CD4-positive, alpha-beta T cell treated with Interleukin-6 for 4 hours (primary cell): ENCODE measurements at places on chromosomes 6 and 20.

DNA sequence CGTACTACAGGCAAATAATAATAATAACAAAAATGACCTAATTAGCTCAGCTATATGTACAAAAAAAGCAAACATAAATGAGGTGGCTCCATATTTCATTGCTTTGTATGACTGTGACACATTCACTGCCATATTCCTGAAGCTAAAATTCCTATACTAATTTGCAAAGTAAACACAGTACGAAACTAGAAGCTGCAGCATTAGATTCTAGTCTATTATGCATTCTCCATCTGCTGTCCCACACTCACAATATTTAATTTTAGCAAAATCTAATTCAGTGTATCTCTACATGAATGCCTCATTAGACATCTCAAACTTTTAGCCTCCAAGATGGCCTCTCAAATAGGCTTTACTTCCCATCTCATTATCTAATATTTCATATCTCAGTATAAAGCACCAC lies 55.1 kb downstream of the ATG5 start:
- no peak for DNase-seq

- no peak for DNase-seq
Measured at GRCh38 chr6:17418281-17419188, 25.1 kb downstream of the CAP2 start.

- DNase-seq, result no peak
Measured at GRCh38 chr20:573414-574296, 30.1 kb upstream of the CSNK2A1 start.

GRCh38 chr20:56363491-56363890 lies 4.7 kb downstream of the FAM210B start:
- no peak for DNase-seq

- no peak for DNase-seq
Measured at GRCh38 chr6:137193256-137194070, 20.0 kb upstream of the IL22RA2 start.

- no peak for DNase-seq
Measured at GRCh38 chr6:33732817-33733708, 13.6 kb downstream of the IP6K3 start.

DNA sequence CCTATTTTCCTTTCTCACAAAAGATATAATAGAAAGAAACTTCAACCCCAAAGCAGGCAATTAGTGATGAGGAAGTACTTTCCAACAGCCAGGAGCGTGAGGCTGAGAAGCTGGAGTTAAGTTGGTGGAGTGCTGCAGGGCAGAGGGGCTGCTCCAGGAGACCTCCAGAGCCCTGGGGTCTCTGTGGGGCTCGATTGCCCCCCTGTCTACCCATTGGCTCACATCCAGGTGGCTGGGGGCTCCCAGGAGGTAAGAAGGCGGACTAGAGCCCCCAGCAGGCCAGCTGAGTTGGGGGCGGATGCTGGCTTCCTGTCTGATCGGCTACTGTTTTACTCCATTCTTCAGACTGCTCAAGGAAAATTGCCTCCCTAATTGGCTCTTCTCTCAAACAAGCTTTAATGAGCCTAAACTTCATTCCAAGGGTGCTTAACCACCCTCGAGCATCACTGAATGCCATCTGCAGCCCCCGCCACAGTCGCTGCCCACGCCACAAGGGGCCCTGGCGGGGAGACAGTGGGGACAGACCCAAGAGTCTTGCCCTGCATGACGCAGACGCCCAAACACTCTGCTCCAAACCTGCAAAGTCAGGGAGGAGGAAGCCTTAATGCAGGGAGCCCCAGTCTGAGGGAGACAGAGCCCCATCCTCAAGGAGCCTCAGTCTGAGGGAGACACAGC lies 78.6 kb downstream of the MDGA1 start:
- DNase-seq, result no peak

- DNase-seq, result no peak
Measured at GRCh38 chr6:95081949-95082348, 495.4 kb upstream of the MANEA start.

DNA sequence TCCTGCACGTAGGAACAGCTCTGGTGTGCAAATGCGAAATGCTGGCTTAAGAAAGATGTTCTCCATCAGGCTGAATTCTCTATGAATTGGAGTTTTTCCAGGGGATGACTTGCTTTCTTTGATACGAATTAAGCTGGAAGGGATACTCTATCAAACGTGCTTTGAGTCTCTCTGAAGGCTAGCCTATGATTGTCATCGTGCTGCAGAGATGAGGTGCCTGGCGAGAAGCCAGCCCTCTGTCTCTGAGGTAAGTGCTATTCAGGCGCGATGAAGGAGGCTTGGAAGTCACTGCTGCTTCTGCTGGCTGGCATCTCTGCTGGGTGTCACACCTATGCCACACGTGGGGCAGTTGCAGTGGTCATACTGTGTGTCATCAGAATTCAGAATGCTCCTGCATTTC lies 223.7 kb downstream of the TAF4 start:
- no peak for DNase-seq
